Stimulated activated effector memory CD8-positive, alpha-beta T cell treated with anti-CD3 and anti-CD28 coated beads, Interleukin-12 subunit alpha, Interleukin-12 subunit beta, amount 100 ng/mL, for 72 hours (primary cell): ENCODE measurements at places on chromosomes 11 and 22.

- DNase-seq, result no peak
These were observed 327.7 kb downstream of the DLG2 start for GRCh38 chr11:85299258-85299942.

DNA sequence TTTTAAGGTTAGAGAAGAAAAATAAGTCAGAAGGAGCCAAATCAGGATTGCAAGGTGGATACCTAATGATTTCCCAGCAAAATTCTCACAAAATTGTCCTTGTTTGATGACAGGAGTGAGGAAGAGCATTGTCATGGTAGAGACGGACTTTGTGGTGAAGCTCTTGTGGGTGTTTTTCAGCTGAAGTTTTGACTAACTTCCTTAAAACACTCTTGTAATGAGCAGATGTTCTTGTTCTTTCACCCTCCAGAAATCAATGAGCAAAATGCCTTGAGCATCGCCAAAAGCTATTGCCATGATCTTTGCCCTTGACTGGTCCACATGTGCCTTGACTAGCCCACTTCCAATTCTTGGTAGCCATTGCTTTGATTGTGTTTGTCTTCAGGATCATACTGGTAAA, 20.0 kb downstream of the CALCB start:
- no peak for DNase-seq

DNA sequence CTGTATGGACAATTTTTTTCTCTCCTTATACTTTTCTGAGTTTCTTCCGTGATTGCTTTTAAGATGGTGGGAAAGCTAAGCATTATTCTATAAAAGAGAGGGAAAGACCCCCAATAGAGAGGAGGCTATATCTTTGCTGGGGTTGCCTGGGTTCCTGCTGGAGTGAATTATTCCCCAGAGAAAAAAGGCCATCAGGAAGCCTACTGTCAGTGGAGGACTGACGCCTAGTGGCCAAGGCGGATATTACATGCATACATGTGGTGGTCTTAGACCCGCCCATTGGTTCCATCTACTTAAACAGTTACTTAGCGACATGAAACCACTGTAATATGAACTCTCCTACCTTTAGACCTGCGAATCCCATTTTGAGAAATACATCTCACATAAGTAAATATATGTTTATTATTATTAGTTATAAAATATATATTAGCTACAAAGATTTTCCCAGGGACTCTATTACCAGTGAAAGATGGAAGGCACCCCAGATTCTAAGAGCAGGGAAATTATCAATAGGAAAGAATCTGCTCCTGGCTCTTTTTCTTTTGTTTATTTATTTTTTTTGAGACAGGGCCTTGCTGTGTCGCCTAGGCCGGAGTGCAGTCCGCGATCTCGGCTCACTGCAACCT, 15.7 kb upstream of the PGA3 start:
- DNase-seq, result peak; percentile 89

- DNase-seq, result no peak
These were observed 134.0 kb downstream of the KIF18A start for GRCh38 chr11:27973851-27974536.

GRCh38 chr11:32006799-32007388, 84.0 kb upstream of the RCN1 start:
- DNase-seq, result no peak

DNA sequence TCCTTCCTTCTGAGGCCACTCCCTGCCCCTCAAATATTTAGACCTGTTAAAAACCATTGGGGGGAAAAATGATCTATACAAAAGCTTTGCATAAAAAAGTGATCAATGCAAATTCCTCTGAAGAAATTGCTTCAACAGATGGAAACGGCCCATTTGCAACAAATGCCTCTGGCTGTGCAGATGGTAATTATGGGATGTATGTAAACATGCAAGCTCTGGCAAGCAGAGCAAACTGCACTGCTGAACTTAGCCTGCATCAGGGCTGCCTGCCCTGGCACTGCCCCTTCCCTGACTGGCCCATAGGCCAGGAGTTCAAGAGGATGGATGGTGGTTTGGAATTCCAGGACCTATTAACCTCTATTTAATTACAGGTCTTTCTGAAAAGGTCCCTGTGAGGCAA, 388.7 kb downstream of the MIAT start:
- no peak for DNase-seq

GRCh38 chr11:44964526-44965209, 14.0 kb upstream of the TP53I11 start:
- no peak for DNase-seq

- DNase-seq, result no peak
These were observed 640 bp downstream of the PPP1CA start for GRCh38 chr11:67400942-67401494.

- no peak for DNase-seq
These were observed 16.6 kb upstream of the RAB1B start for GRCh38 chr11:66251809-66252208.

DNA sequence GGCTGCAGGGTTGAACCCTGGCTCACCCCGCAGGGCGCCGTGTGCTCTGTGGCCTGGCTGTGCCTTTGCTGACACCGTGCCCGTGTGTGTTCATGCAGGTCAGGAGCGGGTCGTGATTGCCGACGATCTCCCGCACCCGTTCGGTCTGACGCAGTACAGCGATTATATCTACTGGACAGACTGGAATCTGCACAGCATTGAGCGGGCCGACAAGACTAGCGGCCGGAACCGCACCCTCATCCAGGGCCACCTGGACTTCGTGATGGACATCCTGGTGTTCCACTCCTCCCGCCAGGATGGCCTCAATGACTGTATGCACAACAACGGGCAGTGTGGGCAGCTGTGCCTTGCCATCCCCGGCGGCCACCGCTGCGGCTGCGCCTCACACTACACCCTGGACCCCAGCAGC, 47.0 kb upstream of the PPP6R3 start:
- no peak for DNase-seq

GRCh38 chr22:45962756-45963324, 14.1 kb downstream of the WNT7B start:
- no peak for DNase-seq

- DNase-seq, result no peak
These were observed 18.1 kb downstream of the GLB1L2 start for GRCh38 chr11:134349802-134350355.

GRCh38 chr11:14861680-14862079, 30.4 kb downstream of the CYP2R1 start:
- DNase-seq, result no peak

- DNase-seq, result no peak
These were observed 17.2 kb downstream of the TEF start for GRCh38 chr22:41398921-41399320.

- DNase-seq, result no peak
These were observed 43.9 kb downstream of the NFAM1 start for GRCh38 chr22:42388130-42388797.

DNA sequence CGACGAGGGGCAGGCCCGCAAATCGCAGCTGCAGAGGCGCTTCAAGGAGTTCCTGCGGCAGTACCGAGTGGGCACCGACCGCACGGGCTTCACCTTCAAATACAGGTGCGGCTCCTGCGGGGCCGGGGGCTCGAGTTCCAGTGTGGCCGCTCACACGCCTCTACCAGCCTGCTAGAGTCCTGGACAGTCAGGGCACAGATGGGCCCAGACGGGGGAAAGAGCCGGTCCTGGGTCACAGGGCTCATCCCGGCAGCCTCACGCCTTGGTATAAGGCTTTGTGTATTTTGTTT, 506 bp downstream of the MCM5 start:
- DNase-seq, result no peak

DNA sequence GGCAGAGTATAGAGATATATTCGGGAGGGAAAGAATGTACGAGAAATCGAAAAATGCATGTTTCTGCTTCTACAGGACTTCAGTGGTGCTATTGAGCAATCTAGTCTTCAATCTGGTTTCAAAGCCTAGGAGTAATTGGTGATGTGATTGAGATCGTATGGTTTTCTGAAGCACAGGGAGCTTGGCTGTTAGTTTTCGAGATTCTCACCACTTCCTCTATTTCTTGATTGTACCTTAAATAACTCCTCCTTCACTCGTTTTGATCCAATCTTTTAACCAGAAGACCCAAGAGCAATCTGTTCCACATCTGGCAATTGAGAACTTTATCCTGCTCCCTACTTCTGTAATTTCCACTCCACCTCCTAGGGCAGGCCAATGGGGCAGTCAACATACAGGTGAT, 518 bp downstream of the CCDC179 start:
- no peak for DNase-seq

DNA sequence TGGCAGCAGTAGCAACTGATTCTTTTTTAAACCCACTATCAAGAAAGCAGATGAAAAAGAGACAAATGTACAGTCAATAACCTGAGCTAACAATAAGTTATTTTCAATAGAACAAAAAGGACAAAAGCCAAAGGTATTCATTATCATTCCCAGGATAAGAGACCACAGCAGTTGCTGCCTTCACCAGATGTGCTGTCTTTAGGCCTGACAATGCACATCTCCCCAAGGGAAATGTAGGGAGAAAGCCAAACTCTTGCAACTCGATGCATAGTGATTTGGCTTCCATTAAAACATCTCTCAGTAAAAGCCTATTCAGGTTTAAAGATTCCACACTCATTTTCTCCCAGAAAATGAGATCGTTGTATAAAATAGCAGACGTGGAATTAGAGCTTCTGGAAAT, 210.7 kb downstream of the METTL15 start:
- DNase-seq, result no peak

DNA sequence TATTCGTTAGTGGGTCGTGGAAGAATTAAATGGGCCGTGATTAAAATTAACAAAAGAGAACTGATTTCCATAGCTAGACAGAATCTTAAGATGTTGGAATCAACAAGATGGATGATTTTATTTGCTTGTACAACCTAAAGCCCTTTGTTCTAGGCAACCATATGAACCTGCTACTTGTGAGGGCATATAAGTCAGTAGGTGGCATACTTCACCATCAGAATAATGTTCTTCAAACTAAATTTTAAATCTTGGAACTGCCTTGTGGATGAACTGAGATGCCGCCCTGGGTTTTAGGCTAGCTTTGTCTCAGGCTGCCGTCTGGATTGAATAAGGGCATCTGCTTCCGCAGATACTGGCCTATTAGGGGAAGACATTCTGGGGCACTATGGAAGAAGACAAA, 40.9 kb downstream of the CSRP3 start:
- no peak for DNase-seq

DNA sequence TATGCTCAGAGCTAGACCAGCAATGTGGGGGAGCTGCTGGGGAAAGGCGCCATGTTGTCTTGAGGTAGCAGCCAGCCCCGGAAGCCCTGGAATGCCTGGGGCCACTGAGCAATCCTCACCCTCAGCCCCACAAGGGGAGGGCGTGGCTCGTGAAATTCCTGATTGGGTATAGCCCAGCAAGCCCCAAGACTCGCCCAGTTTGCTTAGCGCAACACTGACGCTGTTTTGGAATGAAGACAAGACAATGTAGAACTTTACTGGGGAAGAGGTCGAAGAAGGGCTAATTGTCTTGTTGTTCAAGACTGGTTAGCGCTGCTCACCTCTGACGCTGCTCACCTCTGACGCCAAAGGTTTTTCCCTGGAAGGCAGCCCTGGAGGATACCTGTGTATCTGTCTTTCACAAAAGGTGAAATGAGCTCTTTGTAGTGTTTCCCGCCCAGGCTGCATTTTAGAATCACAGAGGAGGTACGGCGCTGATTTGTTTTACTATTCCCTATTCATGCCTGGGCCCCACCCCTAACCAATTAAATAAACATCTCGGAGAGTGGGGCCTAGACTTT, 47.6 kb downstream of the ST3GAL4 start:
- DNase-seq, result no peak

DNA sequence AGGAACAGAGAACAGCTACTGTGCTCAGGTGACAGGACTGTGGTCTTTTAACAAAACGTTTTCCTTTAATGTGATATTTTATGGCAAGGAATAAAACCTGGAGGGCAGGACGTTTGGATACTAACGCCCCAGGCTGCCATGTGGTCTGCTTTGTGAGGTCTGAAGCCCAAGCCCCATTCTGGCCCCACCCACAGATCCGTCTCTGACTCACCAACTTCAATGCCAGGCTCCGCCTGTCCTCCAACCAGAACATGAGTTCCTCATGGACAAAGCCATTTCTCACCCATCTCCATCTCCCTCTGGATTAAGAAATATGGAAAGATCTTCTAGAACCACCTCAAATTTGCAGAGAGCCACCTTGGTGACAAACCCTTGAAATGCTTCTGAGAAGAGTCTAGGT, 148.8 kb downstream of the CRYBB2 start:
- no peak for DNase-seq

DNA sequence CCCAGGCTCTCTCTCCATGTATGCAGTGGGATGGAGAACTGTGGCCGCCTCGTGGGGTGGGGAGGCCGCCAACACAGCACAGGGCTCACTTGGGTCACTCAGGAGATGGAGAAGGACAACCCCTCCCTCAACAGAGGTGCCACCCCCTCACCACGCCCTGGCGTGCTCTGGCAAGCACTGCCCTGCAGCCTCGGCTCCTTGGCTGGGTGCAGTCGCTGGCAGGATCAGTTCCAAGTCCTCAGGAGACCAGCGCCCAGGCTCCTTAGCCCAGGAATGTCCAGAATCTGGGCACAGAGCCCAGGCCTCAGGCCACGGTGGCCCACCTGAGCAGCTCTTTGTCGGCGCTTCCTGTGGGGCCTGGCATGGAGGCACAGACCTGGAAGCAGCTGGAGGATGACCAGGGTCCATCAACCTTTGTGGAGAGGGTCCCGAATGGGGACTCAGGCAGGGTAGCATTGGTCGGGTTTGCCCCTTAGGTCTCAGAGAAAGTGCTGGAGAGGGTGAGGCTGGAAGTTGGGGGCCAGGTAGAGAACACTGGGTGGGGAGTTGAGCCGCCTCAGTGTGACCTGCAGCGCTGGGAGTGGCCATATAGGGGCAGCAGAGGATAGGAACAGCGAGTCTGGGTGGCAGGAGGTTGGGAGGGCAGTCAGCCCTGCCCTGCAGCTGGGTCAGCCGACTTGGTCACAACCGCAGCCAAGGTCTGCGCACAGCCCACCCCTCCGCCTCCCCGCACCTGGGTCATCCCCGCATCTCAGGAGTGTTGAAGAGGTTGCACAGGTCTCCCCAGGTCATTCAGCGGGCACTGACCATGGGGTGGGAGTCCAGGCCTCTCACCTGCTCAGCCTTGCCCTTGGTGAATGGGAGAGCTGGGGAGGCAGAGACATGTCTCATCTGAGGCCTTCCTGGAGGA, 8.2 kb downstream of the SUSD2 start:
- DNase-seq, result no peak

DNA sequence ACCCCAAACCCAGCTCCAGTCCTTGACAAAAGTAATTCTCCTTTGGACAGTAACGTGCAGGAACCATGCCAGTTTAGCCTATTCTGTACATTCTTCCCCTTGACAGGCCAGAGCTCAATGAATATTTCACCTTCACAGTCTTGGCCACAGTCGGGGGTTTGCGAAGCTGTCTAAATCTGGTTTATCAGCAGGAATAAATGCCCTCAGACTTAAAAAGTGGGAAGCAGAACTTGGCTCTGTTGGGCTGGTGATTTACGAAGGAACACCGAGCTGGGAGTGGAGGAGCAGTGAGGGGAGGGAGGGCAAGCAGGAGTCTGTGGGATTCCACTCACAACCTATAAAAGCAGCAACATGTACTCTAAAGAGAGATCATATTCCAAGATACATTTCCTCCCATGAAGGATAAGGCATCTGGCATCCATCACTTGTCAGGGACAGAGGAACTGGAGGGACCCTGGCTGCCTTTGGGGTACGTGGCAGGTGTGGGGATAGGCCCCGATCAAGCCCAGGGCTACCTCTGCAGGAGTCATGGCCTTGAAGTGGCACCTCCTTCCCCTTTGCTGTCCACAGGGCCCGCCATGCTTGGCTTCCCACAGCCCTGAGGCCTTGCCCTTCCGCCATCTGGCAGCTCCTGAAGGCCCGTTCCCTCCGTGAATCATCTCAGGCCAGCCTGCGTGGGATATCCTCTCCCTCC, 154.3 kb downstream of the ADAMTS15 start:
- no peak for DNase-seq
